ENCODE measurements at places on chromosomes 11 and 22. TPM values are rescaled to one million over a fixed set of nuclear protein-coding genes. Genes with fewer than 3 reads are reported as not detected.

- no peak for DNase-seq
These were observed 569.9 kb upstream of the CADM1 start for GRCh38 chr11:116073854-116074837.

GRCh38 chr11:75721852-75722668 is 4.4 kb downstream of the MOGAT2 start:
- DNase-seq = no peak

DNA sequence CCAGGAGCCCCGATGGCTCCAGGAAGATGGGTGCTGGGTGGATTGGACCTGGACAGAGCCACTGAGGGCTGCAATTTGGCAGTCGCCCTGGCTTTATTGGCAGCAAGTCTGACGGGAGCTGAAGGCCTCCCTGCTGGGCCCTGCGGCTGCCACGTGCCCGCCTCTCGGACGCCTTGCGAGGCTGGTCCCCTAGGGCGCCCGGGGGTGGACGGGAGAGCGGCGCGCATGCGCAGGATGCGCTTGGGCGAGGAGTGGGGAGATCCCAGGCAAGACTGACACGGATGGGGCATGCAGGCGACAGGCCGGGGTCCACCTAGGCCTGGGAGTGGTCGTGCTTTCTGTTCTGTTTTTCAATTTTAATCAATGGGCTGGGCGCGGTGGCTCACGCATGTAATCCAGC is 150.0 kb downstream of the ADAMTS15 start:
- DNase-seq = no peak

DNA sequence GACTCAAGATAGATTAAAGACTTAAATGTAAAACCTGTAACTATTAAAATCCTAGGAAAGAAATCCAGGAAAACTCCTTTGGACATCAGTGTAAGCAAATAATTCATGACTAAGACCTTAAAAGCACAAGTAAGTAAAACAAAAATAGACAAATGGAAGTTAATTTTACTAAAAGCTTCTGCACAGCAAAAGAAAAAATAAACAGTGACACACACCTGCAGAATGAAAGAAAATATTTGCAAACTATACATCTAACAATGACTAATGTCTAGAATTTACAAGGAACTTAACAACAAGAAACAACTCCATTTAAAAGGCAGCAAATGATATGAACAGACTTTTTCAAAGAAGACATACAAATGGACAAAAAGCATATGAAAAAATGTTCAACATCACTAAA is 359.1 kb downstream of the LUZP2 start:
- no peak for DNase-seq

DNA sequence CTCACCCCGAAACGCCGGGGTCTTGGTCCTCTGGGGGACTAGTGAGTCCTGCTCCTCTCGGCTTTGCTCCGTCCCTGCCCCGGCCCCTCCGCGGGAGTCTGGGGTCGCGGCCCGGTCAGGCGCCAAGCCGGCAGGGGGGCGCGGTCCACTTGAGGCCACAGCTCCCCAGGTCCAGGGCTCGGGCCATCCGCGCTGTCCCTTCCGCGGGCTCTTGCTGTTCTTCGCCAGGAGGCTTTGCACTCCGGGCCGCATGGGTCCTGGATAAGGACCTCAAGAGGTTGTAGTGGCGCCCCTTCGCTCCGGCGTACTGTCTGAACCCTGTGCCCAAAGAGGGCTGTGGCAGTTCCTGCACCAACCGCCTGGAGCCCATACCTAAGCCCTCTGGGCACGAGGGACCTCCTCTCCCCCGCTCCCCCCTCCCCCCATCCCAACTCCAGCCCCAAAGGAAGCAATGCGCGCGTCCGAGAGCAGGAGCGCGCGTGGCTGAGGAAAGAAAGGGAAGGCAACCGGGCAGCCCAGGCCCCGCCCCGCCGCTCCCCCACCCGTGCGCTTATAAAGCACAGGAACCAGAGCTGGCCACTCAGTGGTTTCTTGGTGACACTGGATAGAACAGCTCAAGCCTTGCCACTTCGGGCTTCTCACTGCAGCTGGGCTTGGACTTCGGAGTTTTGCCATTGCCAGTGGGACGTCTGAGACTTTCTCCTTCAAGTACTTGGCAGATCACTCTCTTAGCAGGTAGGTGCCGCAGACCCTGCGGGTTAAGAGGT is at the start of gene ADM:
TSS of gene ADM (plus strand) at position 579 of the 767 bp plus-strand sequence. CDS start 628 bp downstream, outside the sequence.
- peak; percentile 88 for DNase-seq

- DNase-seq = no peak
These were observed 1.8 kb downstream of the B4GALNT4 start for GRCh38 chr11:371051-371450.

- DNase-seq = peak; percentile 39
These were observed 922 bp upstream of the CSNK1E start for GRCh38 chr22:38317995-38318715.

GRCh38 chr11:7613394-7613720 is 59.9 kb downstream of the CYB5R2 start:
- no peak for DNase-seq

- DNase-seq = no peak
These were observed 35.8 kb downstream of the TNKS1BP1 start for GRCh38 chr11:57288771-57289579.

GRCh38 chr11:109507331-109507730 is 85.3 kb downstream of the C11orf87 start:
- no peak for DNase-seq

DNA sequence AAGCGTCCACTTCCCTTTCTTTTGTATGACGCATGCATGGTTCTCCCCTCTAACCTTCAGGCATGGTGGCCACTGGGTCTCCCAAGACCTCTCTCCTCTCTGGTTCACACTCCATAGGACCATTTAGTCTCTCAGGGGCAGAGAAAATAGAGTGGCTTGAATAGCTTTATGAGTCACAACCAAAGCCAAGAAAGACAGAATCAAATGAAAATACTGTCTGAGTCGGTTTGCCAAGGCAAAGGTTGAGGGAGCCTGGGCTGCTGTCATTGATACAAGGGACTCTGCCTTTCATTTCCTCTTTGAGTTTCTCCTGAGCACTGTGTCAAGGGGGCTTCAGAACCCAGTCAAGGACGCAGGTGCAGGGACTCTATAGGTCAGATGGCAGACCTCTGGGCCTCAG is 44.2 kb downstream of the TENM4 start:
- DNase-seq = no peak

GRCh38 chr22:37552524-37553163 is 7.6 kb upstream of the CDC42EP1 start:
- DNase-seq = peak; percentile 87

DNA sequence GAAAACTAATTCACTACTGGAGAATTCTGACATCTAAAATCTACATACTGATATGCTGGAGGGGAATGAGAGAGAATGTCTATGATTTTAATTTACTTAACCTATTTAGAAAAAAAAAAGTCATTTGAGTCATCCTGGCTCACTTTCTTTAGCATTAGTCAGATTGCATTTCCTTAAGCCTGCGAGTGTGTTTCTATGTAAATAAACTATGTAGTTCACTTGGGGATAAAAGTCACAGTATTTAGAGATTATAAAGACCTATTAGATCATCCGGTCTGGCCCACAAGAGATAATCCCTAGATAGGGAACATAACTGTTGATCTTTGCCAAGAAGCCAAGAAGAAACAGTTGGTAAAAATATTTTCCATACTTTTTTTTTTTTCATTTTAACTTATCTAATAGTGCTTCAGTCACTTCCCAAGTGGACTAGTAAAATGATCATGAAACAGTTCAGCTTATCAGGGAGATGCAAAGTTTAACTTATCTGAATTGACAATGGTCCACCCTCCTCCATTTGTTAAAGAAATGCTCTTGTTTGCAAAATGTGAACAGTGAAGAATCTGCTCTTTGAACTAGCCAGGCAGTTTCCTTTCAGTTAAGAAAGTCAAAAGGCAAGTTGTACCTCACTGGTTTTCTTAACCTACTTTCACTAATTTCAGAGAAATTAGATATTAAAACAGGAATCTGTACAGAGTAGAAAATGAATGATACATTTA is 21.2 kb upstream of the BLID start:
- peak; percentile 16 for DNase-seq

DNA sequence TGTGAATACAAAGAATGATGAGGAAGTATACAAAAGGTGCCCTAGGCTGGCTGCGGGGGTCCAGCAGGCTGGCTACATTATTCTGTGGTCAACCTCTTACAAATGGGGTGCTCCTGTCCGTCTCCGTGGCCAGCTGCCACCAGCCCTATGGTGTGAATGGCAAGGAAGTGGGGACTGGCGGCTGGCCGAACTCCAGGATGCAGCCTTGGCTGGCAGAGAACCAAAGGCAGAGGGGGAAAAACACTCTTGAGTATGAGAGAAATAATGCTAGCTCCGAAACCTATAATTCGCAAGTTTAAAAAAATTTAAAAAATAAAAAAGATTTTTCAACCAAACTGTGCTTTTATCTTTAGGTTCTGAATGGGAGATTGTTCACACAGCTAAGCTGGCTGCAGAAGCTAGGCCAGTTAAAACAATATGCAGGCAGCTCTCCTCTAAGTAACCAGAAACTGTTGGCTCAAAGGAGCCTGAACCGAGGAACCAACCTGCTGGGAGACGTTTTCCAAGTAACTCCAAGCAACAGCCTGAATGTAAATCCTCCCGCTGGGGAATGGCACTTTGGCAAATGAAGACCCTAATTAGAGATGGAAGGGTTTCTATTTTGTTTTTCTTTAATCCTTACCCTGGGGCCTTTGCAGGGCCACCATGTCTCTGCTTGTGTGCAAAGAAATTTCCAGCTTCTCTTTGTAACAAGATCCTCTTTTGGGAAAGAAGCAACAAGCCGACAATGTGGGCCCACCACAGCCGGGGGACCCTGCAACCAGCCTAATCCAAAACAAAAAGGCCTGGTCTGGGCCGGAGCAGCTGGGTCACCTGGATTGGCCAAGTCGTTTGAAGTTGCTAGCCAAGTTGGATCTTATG is 50.2 kb downstream of the C22orf31 start:
- DNase-seq = no peak

The CLDN5 gene
- total RNA-seq = 47.5 TPM

The CHST1 gene
- 0.59 TPM for total RNA-seq

The LRRC32 gene
- total RNA-seq = 17.5 TPM

The FGF3 gene
- total RNA-seq = 0.30 TPM
